ENCODE measurements at places on chromosomes 4 and X.
A peak's percentile ranks its signal among the peaks of the same experiment; 100 is the strongest.

- DNase-seq: no peak
Measured at GRCh38 chrX:7706032-7706431, 136.9 kb upstream of the VCX start.

GRCh38 chr4:2843941-2844584 lies 419 bp downstream of the ADD1 start:
- DNase-seq: no peak

DNA sequence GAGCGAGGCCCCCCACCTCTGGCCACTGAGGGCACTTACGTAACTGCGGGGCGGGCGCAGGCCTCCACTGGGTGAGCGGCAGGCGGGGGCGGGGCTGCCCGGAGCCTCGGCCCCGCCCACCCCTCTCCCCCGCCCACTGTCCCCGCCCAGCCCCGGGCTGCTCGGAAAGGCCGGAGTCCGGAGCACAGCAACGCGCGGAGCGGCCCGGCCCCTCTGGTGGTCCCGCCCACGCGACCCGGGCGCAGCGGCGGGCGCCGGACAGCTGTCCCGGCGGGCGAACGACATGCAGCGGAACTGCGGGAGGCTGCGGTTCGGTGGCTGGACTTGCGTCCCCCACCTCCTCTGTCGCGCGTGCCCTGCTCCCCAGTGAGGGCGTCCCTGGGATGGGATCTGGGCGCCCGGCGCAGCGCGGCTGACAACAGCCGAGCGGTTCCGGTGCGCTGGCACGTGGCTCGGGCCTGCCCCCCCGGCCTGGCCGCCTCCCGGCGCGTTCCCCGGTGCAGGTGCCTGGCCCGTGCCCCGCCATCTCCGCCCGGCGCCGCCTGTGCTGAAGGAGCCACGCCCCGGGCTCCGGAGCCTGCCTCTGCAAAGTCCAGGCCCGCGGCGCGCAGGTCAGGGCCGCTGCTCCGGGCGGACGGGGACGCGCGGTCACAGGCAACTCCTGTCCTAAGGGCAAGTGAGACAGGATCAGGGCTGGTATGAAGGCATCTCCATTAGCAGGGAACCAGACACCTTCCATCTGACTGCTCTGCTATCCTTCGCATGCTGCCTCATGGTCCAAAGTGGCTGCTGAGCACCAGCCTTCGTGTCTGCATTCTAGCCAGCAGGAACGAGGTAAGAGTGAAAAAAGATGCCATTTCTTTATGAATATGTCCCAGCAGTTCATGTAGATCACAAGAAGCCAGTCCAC lies 21.8 kb upstream of the JAKMIP1 start:
- DNase-seq: peak; percentile 18

DNA sequence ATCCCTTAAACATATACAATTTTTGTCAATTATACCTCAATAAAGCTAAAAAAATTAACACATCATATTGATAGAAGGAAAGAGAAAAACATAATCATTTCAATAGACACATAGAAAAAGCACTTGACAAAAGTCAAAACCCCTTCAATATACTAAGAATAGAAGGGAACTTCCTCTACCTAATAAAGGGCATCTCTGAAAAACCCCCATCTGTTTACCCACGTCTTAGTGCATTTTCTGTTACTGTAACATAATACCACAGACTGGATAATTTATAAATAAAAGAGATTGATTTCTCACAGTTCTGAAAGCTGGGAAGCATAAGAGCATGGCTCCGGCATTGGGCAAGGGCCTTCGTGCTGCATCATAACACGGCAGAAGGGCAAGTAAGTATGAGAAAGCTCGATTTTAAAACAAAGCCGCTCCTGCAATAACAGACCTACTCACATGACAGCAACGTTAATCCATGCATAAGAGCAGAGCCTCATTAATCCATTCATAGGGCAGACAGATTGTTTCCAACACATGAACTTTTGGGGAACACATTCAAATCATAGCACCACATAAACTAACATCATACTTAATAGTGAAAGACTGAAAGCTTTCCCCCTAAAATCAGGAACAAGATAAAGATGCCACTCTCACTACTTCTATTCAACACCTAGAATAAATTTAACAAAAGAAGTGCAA lies 15.7 kb downstream of the STEEP1 start:
- no peak for DNase-seq

- peak; percentile 75 for DNase-seq
Measured at GRCh38 chrX:119690921-119691716, 1.8 kb downstream of the SEPTIN6 start.

- no peak for DNase-seq
Measured at GRCh38 chr4:3765271-3766035, 732 bp upstream of the ADRA2C start.

DNA sequence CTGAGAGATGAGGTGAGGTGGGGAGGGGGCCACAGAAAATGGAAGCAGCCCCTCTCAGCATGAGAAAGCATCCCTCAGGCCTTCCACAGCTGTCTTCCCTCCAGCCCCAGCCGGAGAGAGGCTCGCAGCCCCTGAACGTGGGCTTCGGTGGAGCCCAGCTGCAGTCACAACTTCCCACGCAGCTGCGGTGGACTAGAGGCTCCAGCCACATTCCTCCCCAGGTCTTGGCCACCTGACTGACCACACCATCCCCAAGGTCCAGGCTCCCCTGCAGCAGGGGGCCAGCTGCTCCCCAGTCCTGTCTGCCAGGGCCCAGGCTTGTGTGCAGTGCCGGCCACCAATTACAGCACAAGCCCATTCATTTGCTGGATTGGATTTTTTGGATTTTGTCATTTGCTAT lies 212.3 kb upstream of the BCOR start:
- DNase-seq: no peak
